ENCODE measurements at places on chromosomes 12 and 14.

DNA sequence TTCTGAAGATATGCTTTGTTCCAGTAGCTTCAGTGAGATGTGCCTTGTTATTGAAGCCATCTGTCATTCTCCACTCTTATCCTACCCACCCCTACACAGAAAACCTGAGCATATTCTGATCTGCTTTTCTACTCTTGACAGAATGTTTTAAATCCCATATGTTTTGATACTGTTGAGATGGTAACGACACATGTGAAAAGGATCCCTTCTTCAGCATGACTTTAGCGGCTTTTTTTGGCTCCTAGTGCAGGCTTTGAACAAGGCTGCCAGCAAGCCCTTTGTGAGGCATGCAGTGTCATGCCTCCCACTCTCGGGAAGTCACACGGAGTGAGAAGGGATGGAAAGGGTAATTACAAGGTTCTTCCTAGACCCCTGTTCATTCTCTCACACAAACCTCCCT, 228.8 kb upstream of the RGS6 start:
- no peak for DNase-seq

- DNase-seq: no peak
These were observed 29.3 kb upstream of the EMP1 start for GRCh38 chr12:13167226-13167625.

DNA sequence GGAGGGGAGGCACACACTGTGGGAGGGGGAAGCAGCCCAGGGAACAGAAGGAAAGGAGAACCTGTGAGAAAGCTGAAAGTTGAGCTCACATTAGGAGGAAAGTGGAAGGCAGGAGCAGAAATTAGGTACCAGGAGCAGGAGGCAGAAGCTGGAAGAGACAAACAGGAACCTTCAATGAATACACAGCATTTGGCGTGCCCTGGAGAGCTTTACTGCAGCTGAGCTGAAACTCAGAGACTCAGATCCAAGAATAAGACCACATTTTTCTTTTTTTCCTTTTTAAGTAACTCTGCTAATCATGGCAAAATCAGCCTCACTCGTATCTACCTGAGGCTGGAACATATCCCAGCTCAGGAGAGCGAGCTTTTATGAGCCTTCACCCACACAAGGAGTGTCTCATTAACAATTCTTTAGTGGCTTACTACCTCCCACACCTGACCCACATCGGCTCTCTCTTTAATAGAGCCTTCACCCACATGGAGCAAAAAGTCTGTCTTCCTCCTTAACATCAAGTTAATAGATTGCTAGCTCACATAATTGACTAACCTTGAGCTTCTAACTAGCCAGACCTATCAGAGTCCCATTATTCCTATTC, 18.2 kb upstream of the CERS5 start:
- no peak for DNase-seq

DNA sequence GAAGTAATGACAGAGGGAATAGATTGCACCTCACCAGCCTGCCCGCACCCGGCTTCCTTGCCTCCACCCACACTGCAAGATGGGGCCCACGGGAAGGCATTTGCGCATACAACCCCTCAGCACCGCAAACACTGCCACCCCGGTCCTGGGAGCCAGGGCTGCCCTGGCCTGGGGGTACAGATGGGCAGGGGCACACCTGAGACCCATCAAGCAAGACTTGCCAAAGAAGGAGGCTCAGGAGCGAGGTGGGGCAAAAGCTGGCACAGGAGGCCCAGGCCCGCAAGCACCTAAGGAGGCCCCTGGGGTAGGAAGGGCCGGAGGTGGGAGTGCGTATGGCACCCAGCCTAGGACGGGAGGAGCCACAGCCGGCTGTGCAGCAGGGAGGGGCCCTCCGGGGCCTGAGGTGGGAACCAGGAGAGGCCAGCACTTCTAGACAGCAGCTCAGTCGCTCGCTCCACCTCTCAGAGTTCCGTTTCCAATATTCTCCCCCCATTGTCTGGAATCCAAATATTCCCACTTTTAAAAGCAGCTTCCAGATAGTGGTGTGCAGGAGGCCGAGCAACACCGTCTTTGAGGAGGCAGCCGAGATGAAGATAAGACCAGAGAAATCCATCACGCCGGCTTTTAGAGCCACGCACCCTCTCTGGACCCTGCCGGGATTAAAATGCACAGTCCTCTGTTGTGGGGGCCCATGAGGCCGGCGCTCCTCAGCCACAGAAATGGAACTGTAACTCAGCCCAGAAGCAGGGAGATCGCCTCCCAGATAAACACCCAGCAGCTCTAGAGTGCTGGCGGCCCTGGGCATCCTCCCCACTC, 12.2 kb upstream of the C14orf180 start:
- DNase-seq: no peak

GRCh38 chr12:92951006-92951405, 21.9 kb upstream of the EEA1 start:
- DNase-seq: no peak

All from NCI-H187 treated with DMSO at 0.1 percent for 48 hours (cell line).